ENCODE measurements at places on chromosomes 2 and 18.

DNA sequence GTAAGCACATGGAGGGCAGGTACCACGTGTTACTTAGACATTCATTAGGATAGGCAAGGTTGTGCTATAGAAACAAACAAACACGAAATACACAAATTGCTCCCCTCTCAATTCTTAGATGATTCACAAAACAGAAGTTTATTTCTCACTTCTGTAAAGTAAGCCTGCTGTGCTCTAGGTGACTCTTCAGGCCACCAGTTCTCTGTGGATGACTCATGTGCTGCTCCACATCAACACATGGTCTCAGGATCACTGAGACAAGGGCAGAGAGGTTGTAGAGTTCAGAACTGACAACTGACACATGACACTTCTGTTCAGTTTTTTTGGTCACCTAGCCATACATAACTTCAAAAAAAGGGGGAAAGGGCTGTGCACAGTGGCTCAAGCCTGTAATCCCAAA is 70.6 kb downstream of the DAW1 start:
- no peak for DNase-seq

DNA sequence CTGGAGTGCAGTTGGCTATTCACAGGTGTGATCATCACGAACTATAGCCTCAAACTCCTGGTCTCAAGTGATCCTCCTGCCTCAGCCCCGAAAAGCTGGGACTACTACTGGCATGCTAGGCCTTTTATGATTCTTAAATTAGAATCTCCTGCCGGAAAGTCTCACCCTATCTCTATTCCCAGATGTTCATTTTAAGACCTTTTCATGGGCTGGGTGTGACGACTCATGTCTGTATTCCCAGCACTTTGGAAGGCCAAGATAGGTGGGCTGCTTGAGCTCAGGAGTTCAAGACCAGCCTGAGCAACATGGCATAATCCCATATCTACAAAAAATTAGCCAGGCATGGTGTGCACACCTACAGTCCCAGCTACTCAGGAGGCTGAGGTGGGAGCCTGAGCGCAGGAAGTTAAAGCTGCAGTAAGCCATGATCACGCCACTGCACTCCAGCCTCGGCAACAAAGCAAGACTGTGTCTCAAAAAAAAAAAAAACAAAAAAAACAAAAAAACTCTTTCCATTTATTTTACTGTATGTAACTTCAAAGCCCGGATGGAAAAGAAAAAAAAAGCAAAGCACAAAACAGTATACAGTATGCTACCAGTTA is 8.1 kb downstream of the PPP4R3B start:
- no peak for DNase-seq

DNA sequence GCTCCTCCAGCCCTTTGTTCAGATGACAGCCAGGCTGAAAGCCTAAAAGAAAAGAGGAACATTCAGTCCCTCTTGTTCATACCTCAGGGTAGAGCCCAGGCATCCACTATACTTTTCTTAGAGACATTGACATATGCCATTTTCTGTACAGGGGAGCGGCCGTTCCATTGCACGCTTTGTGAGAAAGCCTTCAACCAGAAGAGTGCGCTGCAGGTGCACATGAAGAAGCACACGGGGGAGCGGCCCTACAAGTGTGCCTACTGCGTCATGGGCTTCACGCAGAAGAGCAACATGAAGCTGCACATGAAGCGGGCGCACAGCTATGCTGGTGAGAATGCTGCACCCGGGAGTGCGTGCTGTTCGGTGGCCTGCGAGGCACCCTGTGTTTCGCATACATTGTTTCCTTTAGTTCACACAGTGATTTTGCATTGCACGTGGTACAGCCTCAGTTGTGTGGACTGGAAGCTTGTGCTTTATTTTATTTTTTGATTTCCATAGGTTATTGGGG is 138.2 kb downstream of the ZNF236 start:
- no peak for DNase-seq

- DNase-seq: no peak
Observed at GRCh38 chr2:212665948-212666347, 127.3 kb upstream of the ERBB4 start.

- no peak for DNase-seq
Observed at GRCh38 chr2:75077909-75078308, 119.5 kb downstream of the POLE4 start.

GRCh38 chr2:65675350-65675749 is 243.0 kb upstream of the SPRED2 start:
- DNase-seq: no peak

- no peak for DNase-seq
Observed at GRCh38 chr2:30235008-30235655, 3.8 kb downstream of the LBH start.

GRCh38 chr2:96325041-96325883 is at the start of gene ITPRIPL1:
TSS of gene ITPRIPL1 (plus strand) at chr2:96325317. CDS start at chr2:96325840, 523 bp downstream.
- no peak for DNase-seq

DNA sequence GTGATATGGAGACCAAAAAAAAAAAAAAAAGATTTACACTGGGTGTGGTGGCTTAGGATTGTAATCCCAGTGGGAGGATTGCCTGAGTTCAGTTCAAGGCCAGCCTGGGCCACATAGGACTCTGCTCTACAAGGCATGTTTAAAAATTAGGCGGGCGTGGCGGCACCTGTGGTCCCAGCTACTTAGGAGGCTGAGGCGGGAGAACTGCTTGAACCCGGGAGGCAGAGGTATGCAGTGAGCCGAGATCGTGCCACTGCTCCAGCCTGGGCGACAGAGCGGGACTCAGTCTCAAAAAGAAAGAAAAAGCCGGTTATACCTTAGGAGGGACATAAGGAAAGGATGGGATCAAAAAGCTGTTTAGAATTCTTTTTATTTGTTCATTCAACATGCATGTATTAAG is 707 bp upstream of the SPDYA start:
- no peak for DNase-seq

DNA sequence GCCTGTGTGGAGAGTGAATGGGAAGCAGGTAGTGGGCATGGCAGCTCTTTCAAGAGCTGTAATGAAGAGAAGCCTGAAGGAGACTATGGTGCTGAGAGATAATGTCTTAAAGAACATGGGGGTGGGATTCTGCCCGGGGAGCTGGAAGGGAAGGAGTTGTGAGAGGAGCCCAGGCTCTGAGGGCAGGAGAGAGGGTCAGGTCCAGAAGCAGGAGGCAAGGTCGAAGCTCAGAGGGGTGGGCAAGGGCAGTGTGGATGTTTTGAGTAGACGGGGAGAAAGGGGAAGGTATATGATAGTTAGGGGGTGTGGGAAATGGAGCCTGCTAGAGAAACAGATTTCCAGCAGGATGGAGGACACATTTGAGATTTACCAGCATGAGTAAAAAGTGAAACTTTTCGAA is 2.1 kb downstream of the CAPN10 start:
- DNase-seq: no peak

- DNase-seq: no peak
Observed at GRCh38 chr2:241031436-241032165, 33.2 kb downstream of the SNED1 start.

DNA sequence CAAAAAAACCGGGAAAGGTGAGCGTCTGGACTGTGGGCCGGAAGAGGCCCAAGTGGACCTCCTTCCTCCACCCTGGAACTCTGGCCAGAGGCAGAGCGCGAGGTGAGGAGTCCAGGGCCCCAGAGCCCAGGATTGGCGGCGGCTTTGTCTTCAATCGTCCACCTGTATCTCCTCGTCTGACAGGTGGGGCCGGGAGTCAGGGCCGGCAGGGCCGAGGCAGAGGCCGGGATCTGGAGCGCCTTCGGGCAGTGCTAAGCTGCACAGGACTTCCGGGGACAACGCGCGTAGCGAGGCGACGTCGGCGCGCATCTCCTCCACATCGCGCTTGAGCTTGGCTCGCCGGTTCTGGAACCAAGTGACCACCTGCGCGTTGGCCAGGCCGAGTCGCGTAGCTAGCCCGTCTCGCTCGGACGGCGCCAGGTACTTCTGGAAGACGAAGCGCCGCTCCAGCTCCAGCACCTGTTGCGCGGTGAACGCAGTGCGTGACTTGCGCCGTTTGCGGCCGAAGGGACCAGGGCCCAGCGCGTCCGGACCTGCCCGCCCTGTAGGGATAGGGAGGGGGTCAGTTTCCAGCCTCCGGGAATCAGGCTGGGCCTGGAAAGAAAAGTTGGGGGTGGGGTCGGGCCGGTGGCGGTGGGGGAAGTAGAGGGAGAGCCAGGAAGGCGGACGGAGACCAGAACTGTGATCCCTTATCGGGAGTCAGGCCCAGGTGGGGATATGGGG is 1.5 kb downstream of the LBX2 start:
- DNase-seq: no peak

DNA sequence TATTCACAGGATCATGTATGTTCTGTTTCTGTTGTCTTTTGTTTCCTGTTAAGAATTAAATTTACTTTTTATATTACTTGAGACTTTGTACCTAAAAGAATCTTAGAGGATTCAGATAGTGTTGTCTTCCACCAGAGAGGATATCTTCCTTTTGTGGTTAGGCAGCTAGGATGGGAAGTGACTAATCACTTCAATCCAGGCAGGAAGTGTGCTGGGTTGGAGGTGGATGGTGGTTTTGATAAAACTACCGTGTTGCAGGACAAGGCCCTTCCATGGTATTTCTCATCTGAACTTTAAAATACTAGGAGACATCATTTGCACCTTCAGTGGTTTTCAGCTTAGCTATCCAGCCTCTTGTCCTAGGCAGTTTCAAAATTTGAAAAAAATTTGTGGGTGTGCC is 728.6 kb upstream of the CDH2 start:
- DNase-seq: no peak

DNA sequence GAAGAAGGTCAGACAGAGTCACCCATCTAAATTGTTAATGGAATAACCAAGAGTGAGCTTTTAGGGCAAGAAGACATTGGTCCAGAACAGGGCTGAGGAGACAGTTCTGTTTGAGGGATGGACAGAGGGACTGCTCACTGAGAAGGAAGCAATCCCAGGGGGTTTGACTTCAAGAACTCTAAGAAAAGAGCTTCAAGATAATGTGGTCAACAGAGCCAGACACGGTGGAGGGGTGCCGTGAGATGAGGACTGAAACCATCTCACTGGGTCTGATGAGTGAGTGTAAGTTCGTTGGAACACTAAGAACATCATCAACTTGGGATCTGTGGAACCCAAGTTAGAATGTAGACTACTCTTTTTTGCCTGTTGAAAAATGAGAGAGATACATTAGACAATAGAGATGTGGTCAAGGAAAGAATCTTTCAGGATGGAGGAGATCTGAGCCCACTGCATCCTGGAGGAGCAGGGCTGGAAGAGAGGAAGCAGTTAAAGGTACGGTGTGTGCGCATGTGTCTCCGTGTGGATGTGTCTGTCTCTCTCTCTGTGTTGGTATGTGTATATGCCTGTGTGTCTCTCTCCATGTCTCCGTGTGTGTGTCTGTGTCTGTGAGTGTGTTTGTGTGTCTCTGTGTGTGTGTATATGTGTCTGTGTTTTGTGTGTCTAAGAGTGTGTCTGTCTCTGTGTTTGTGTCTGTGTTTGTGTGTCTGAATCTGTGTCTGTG is 172.1 kb downstream of the MYCN start:
- no peak for DNase-seq
